CD4-positive, alpha-beta T cell treated with Interleukin-21 for 1 hour (primary cell): ENCODE measurements at places on chromosomes 12 and 14.

- DNase-seq, result no peak
Observed at GRCh38 chr14:60670989-60671388, 21.7 kb upstream of the SIX1 start.

DNA sequence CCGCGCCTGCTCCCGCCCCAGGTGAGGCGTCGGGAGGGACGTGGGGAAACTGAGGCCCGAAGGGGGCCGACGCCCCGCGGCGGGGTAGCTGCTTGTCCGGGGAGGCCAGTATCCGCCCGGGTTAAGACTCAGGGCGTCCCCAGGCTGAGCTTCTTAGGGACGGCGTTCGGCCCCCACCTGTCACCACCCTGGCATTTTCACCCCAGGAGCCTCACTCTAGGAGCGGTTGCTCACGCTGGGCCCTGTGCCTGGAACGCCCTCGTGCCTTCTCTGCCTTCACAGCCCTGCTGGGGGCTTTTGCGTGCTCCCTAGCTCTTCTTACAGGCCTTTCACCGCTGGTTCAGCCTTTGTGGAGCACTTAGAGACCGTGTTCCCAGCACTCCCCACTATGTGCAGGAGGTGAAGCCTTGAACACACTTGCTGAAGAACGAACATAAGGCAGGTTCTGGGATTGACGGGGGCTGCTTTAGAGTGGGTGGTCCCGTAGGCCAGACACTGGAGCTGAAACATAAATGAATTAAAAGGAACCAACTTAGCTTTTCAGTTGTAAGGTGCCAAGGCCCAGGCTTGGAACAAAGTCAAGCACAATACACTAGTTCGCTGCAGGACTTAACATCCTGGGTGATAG is 601 bp downstream of the ZNF839 start:
- peak; percentile 53 for DNase-seq

DNA sequence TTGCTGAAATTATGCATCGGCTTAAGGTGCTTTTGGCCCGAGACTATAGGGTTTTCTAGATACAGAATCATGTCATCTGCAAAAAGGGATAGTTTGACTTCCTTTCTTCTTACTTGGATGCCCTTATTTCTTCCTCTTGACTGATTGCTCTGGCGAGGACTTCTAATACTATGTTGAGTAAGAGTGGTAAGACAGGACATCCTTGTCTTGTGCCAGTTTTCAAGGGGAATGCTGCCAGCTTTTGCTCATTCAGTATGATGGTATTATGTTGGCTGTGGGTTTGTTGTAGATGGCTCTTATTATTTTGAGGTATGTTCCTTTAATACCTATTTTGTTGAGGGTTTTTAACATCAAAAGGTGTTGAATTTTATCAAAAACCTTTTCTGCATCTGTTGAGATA is 8.3 kb downstream of the BMAL2 start:
- no peak for DNase-seq

- DNase-seq, result no peak
Observed at GRCh38 chr14:43981135-43981768, 525.8 kb downstream of the FSCB start.

DNA sequence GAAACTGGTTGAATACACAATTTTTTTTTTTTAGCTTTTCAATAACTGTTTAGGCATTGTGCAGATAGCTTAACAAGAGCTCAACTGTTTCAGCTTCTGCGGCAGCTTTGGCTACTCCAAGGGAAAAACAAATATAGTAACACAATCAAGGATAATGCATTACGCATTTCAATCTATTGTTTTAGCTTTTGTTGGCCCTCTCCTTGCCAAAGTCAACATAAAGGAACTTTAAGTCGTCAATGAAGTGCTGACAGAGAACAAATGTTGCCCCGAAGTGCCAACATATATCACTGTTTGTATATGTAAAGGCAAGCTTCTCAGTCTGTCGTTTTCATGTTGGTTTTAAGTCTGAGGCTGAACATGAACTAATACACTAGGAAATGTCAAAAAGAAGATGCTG is 1087.4 kb upstream of the FLRT2 start:
- DNase-seq, result no peak

- no peak for DNase-seq
Observed at GRCh38 chr14:34027990-34028495, 77.2 kb upstream of the EGLN3 start.

DNA sequence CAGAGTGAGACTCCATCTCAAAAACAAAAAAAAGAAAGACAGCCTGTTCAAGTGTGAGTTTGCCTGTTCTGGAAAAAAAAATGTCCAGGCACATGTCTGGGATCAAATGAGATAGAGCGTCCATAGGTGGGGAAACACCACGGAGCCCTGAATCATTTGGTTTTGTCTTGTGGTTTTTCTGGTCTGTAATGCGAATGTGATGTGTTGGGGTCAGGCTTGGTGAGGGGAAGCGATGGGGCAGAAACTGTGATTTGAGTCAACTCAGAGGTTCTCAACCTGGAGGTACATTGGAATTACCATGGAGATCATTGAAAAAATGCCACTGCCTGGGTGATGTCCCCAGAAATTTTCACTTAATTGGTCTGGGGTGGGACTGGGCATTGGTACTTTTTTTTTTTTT is 183.9 kb upstream of the PWP1 start:
- DNase-seq, result no peak

DNA sequence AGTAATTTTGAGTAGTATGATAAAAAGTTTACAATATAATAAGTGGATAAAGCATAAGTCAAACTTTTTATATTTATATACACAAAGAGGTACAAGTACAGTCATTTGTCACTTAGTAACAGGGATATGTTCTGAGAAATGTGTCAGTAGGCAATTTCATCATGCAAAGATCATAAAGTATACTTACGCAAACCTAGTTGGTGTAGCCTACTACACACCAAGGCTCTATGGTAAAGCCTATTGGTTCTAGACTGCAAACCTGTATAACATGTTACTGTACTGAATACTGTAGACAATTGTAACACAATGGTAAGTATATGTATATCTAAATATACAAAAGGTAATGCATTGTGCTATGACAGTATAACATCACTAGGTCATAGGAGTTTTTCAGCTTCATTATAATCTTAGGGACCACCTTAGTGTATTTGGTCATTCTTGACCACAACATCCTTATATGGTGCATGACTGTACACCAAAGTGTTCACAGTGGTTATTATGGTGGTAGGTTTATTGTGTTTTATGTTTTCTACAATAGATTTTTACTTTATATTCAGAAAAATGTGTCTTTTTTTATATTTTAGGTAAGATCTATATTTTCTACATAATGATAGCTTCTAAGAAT is 14.9 kb upstream of the SCFD1 start:
- DNase-seq, result no peak

- DNase-seq, result no peak
Observed at GRCh38 chr12:1607940-1608712, 13.7 kb upstream of the FBXL14 start.

DNA sequence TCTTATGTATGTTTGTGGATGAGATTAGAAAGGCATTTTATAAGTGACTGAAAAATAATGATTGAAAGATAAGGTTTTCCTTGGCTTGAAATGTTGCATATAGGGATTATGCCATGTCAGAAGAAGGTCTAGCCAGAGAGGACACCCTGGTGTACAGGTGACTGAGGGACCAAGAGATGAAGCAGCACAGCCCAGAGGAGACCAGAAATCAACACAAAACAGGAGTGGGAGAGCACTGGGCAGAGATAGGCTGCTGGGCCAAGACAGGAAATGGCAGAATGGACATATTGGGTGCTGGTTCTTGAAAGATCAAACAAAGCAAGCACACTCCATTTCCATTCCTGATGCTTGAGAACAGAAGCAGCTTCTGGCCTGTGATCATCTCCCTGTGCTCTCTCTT is 24.4 kb upstream of the FRMD6 start:
- no peak for DNase-seq

DNA sequence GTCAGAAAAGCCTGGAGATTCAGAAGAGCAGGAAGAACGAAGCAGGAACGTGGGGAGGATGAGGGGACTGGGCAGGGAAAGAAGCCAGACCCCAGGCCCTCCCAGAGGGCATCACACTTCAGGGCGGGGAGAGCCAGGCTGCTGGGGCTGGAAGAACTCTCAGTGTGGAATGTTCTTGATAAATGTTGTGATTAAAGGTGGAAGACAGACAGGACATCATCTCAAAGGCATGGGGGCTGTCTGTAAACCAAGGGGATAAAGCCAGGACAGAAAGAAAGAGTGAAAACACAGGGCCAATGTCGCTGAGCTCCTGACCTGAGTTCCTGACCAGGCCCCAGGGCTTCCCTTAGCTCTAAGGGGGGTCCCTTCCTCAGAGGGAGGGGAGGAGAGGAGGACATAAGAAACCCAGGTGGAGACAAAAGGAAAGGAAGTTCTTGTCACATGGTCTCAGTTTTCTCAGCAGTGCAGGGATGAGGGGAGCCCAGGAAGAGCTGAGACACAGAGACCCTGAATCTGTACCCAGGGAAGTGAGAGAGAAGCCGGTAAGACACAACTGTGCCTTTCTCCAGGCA is 56.3 kb downstream of the SETD3 start:
- no peak for DNase-seq

DNA sequence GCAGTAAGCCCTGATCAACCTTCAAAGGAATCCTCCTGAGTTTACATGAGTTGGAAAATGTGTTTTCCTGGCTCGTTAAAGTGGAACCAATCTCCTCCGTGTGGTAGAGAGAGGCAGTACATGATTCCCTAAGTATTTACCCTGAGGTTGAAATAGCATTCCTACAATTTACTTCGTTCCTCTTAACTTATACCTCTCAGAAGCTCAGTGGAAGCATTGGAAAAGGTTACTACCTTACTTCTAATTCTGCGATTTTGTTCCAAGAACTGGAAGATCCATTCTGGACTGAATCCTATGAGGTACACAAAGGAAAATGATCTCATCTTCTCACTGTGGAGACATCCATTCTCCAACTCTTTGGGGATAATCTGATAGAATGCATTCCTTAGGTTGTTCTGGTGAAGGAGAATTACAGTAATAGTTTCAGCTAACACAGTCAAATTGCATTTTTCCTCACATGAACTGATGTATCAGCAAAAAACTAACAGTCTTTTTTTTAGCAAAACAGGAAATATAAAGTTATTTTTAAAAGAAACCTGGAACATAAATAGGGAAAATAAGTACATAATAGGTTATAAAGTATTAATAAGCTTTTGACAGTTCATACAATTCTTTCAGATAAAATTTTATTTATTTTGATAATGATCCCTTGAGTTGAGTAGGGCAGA is 475.6 kb downstream of the PDZRN4 start:
- no peak for DNase-seq

GRCh38 chr12:120110550-120111501 is 5.7 kb downstream of the RAB35 start:
- peak; percentile 58 for DNase-seq

DNA sequence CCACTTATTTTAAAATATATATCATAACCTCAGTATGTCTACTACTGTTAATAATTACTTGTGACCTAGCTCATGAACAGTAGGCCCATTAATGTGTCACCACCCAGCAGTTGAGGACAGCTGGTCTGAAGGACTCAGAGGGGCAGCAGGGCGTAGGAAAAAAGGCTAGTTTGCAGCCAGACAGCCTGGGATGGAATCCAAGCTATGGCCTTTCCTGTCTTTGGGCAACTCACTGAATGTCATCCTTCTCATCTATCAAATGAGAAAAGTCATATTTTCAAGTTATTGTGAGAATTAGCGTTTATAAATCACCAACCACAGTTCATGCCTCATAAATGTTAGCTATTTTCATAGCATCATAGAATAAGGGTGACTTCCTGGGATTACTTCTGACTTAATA is 12.3 kb downstream of the DENND5B start:
- DNase-seq, result no peak

DNA sequence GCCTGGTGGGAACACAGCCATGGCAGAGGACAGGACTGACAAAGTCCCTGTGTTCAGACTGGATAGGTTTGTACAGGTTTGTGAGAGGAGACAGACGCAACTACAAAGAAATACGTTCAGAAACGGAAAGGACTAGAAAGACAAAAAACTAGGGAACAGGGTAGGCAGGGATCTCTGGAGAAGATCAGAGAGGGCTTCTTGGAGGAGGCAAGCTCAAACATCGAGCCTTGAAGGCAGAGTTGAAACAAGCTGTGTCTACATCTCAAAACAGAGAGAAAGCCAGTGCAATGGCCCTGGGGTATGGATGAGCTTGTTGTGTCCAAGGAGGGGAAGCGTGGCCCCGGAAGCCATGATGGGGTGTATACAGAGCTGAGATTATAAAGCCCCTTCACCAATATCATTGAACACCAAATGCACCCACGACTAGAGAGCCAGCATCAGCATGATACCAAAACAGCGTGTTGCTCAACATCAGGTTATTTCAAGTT is 89.6 kb upstream of the NCOR2 start:
- DNase-seq, result no peak

- DNase-seq, result no peak
Observed at GRCh38 chr12:65741656-65742017, 82.6 kb upstream of the HMGA2 start.

- DNase-seq, result no peak
Observed at GRCh38 chr14:44979740-44980356, 17.9 kb downstream of the TOGARAM1 start.

- DNase-seq, result no peak
Observed at GRCh38 chr14:71005076-71005475, 97.8 kb downstream of the PCNX1 start.

DNA sequence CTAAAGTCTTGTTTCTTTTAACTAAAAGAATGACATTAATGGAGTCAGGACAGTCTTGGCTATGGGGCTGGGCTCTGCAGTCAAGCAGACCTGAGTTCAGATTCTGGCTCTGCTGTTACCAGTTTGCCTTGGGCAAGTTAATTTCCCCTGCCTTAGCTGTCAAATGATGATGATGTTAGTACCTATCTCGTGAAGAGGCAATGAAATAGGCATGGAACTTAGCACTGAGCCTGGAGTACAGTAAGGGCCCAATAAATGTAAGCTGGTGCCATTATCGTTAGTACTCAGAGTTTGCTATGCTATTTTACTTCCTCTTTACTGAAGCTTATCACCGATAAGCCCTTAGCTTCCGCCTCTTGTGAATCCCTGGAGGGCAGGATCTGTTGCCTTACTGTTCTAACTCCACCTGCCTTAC is 8.5 kb downstream of the FBXW8 start:
- DNase-seq, result no peak

DNA sequence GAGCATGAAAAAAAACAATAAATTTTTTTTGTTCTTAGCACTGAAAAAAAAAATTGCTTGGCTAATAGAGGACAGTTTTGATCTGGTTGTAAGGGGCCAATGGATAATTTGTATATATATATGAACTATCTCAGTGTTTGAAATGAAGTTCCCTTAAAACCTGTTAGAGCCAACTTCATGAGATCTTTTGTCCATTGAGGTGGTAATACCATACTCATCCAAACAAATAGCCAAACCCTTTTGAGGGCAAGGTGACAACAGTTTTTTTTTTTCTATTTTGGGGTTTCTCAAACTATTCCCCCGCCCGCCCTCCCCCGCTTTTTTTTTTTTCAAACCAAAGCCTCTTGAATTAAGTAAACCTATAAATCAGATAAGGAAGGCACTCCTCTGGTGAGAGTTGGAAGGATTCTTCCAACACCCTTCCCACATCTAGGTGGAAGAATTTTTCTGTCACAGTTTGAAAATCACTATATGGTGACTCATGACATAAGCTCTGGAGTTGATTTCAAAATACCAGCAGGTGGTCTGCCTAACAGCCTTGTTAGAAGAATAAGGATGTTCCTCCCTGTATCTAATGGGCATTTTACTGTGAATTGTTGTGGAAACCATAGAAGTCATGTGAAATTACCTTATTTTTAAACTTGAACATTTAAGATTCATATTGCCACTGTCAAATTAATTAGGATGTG is 10.2 kb downstream of the ARHGAP5 start:
- no peak for DNase-seq
